ENCODE measurements at places on chromosomes 12 and 14.

GRCh38 chr12:46217541-46218321 is 51.1 kb downstream of the SLC38A1 start:
- no peak for DNase-seq

- no peak for DNase-seq
Measured at GRCh38 chr14:100578552-100578951, 8.7 kb downstream of the BEGAIN start.

DNA sequence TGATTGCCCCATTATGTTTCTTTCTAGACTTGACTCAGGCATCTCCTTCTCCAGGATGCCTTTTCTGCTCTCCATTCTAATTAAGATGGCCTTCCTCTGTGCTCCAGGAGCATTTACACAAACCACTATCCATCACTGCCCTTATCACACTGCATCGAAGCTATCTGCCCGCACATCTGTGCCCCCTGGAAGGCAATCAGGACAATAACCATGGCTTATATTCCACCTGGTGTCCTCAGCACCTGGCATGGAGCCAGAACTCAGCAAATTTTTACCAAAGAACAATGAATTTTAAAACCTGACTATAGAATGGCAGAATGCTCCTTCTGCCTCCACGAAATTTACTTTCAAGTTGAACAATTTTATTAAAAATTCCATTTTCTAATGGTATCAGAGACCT is 465.8 kb downstream of the APAF1 start:
- no peak for DNase-seq

DNA sequence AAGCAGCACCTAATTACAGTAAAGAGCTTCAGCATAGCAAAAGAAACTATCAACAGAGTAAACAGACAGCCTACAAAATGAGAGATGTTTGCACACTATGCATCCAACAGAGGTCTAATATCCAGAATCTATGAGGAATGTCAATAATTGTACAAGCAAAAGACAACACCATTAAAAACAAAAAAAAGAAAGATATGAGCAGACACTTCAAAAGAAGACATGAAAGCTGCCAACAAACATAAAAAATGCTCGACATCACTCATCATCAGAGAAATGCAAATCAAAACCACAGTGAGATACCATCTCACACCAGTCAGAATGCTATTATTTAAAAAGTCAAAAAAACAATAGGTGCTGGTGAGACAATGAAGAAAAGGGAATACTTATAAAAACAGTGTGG is 273.1 kb downstream of the TMTC2 start:
- DNase-seq, result no peak

DNA sequence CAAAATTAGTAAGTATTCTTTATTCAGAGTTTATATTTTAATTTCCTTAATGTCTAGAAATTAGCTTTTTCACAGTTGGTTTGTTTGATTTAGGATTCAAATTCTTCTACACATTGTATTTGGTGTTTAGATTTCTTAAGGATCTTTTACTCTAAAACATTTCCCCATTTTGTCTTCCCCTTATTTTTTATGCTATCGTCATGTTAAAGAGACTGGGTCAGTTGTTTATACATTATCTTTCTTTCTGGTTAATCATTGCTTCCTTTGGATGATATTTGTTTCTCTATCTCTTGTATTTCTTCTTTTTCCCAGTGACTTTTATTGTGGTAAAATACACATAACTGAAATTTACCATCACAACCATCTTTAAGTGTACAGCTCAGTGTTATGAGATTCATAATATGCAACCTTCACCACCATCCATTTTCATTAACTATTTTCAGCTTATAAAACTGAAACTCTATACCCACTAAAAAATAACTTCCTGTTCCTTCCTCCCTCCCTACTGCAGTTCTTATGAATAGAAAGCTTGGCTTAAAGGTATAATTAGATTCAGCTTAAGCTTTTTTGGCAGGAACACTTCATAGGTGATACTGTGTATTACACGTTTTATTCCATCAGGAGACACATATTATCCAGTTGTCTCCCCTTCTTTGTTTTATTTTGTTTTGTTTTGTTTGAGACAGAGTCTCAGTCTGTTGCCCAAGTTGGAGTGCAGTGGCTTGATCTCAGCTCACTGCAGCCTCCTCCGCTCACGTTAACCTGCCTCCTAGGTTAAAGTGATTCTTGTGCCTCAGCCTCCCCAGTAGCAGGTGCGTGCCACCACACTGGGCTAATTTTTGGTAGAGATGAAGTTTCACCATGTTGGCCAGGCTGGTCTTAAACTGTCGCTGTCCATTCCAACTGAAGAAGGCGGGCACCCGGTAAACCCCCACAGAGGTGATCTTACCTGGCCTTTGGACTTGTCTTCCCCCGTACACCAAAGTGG is 45.0 kb downstream of the NOPCHAP1 start:
- no peak for DNase-seq

DNA sequence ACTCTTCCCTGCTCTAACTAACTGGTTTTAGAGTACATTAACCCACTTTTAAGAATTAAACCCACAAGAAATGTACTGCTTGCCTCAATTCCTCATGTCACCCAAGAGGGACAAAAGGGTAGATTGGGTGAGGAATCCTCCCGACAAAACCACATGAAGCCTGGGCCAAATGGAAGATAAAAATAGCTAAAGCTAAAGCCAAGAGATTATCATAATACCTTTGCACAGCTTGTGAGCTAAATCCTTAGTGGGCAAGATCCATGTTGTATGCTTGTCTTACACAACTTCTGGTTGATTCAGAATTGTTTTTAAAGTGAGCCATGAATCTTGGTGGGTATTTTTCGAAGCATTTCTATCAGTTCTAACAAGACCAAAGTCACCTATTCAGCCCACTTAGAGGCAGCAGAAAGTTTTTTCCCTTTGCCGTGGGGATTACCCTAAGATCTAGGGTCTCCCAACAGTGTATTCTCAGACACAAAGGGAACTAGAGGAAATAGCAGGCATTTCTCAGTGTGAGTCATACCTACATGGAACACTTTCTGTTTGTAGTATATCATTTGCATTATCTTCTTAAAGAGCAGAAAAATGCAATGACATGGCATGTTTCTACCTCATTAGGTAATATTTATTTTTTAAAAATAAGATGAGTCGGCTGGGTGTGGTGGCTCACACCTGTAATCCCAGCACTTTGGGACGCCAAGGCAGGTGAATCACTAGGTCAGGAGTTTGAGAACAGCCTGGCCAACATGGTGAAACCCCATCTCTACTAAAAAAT is 616.6 kb downstream of the KCNH5 start:
- DNase-seq, result no peak

DNA sequence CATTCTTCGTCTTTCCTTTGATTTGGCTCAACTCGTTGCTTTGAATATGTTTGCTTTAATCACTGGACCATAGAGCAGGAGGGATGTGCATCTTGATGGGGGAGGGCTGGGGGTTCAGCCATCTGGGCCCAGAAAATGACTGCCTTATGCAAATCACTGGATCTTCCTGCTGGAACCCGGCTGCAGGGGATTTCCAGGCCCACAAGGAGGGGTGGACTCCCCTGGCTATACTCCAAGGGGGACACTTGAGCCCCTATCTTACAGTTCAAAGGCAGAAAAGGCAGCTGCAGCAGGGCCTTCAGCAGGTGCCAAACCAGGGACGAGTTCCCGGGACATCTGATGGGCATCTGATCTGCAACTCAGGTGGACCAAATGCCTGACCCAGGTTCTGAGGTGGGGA is 122.5 kb downstream of the DICER1 start:
- DNase-seq, result no peak

- no peak for DNase-seq
Measured at GRCh38 chr12:5305425-5305824, 126.5 kb upstream of the NTF3 start.

DNA sequence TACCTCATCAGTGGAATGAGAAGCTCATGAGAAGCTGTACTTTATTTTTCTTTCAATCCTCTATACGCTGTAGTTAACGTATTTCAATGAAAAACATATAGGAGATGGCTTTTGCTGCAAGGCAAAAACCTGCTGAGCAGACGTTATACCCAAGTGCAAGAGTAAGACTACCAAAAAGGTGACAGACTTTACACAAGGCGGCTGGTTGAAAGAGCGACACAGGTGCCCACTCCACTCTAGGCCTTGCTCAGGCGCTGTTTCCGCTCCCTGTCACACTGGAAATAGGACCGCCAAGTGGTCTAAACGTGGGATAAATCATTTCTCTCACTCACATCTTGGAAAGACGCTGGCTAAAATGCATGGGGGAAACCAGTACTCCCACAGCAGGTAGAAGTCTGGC is 54.5 kb downstream of the PPP2R5C start:
- DNase-seq, result no peak

All from stimulated activated CD4-positive, alpha-beta T cell treated with anti-CD3 and anti-CD28 coated beads, TNF-alpha, amount 100 ng/mL, for 1 hour (primary cell).